Left ventricle myocardium inferior (tissue), 1 donor: ENCODE measurements at places on chromosomes 5 and 9. TPM values are rescaled to one million over a fixed set of nuclear protein-coding genes. Genes with fewer than 3 reads are reported as not detected.

Gene OGN
- total RNA-seq, result 19.2 TPM

Gene TGFBI
- total RNA-seq, result 43.4 TPM

Gene FBP1
- 0.74 TPM for total RNA-seq

Gene STING1
- total RNA-seq, result 55.3 TPM

Gene MCIDAS
- total RNA-seq, result not detected

Gene SPATA6L
- 0.96 TPM for total RNA-seq

Gene SLC9A3
- 0.91 TPM for total RNA-seq

Gene FAM78A
- total RNA-seq, result 47.3 TPM

Gene PCDHB7
- 0.55 TPM for total RNA-seq

Gene SPATA31C1
- total RNA-seq, result not detected

Gene MARCHF11
- total RNA-seq, result 6.7 TPM

Gene TRPM6
- 0.30 TPM for total RNA-seq

Gene HEMGN
- 0.14 TPM for total RNA-seq

Gene GPR151
- total RNA-seq, result not detected

Gene ANKRD34B
- total RNA-seq, result not detected

Gene PRRT1B
- not detected for total RNA-seq

Gene GALNT12
- total RNA-seq, result 0.55 TPM

Gene CMYA5
- 1,210 TPM for total RNA-seq

Gene NIM1K
- 0.25 TPM for total RNA-seq

Gene TEX48
- not detected for total RNA-seq

Gene TAF11L5
- not detected for total RNA-seq

Gene PLEKHG4B
- total RNA-seq, result not detected

Gene THBS4
- total RNA-seq, result 51.4 TPM

Gene RNF14
- total RNA-seq, result 120 TPM

Gene LMX1B
- total RNA-seq, result 1.3 TPM

Gene STPG3
- total RNA-seq, result 0.58 TPM

Gene SLC6A7
- not detected for total RNA-seq

Gene UBE2QL1
- 25.5 TPM for total RNA-seq

Gene BAAT
- not detected for total RNA-seq

Gene MUSK
- total RNA-seq, result 1.5 TPM

Gene HK3
- 3.5 TPM for total RNA-seq

Gene MEIKIN
- not detected for total RNA-seq

Gene NKD2
- total RNA-seq, result 3.7 TPM

Gene RCL1
- 4.9 TPM for total RNA-seq

Gene PTGS1
- total RNA-seq, result 6.7 TPM

Gene RABGAP1
- total RNA-seq, result 48.2 TPM
